ENCODE measurements at places on chromosomes 13 and 19.

GRCh38 chr19:46783670-46784069 is 4.7 kb downstream of the SLC1A5 start:
- no peak for DNase-seq

GRCh38 chr13:106156468-106156867 is 379.0 kb downstream of the EFNB2 start:
- no peak for DNase-seq

DNA sequence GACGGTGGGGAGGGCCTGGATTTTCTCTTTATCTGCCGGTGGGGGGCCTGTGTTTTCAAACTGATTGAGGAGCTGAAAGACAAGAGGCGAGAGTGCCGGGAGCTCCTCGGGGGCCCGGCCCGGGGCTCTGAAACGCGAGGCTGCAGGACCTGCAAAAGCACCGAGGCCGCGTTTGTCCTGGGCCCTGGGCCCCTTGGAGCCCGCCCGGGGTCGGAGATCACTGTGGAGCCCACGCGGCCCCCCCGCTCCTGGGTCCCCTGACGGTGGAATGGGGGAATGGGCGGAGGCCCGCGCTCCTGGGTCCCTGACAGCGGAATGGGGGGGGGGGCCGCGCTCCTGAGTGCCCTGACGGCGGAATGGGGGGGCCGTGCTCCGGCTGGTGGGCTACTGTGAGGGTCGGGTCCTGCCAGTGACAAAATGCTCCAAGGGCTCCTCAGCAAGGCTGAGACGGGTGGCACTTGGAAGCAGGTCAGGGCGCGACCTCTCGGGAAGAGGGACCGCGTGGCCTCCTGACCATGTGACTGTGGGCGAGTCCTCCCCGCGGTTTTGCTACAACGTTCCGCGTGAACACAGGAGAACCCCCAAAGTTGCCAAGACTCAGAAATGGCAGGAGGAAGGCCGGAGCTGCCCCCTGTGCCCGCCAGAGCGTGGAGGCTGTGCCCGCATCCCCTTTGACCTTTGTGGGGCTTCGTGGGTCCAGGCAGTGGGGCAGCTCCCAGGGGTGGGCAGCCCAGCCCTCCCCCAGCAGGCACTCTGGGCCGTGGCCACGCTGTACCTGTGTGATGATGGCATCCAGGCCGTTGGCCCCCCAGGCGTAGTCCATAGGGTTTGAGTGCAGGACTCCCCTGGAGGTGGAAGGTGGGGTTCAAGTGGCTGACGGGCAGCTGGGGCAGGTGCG is 9.5 kb downstream of the FGF22 start:
- DNase-seq, result no peak

DNA sequence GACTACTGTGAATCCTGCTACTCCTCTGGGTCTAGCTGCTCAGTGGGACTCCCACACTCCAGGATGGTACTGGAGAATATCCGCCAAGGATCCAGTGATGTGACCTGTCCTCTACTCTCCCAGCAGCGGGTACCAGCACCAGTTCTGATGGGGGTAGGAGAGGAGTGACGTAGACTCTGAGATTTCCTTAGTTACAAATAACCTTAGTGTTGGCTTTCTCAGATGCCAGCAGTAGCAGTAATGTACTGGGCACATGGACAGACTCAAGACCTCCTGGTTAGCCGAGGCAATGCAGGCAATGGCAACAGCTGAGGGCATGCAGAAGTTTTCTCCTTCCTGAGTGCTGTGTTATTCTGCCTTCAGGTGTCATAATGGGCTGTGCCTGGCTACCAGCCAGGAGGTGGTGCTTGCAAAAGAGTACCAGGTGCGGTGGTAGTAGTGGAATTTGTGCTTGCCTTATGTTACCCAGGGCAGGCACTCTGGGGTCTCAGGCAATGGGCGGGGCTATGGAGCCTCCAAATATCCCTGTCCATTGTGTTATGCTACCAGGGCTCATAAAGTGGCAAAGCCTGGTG is 105.3 kb upstream of the KLF5 start:
- no peak for DNase-seq

GRCh38 chr19:17121736-17122293 is 46.2 kb downstream of the MYO9B start:
- DNase-seq, result no peak

DNA sequence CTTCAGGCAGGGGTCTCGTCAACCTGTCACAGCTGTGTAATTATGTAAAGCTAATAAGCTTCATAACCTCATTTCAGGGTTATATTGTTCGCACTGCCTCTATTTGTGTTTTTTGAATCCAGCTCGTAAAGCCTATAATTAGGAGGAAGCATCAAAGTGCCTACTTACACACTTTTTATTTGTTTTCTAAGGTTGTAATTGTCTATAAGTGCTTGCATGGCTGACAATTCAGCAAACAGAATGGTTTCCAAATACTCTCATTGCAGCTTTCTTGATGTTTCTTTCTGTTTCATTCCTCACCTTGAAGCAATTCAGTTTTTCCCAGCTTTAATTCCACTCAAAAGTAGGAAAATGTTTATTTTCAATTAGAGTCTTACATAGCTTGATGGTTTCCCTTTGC is 336.3 kb downstream of the HS6ST3 start:
- DNase-seq, result no peak
